Heart left ventricle (tissue), 16 donors: ENCODE measurements at places on chromosomes 1 and 21. TPM values are rescaled to one million over a fixed set of nuclear protein-coding genes. Genes with fewer than 3 reads are reported as not detected.

- peak overlapping the region; percentile 47 for H3K27ac ChIP-seq
- H3K4me1 ChIP-seq: peaks cover 13% of the 10 kb centered on the region
- no peaks in the 10 kb centered on the region for H3K27me3 ChIP-seq
- DNase-seq: no peak
- H3K4me3 ChIP-seq: no peak overlapping the region
- no peaks in the 10 kb centered on the region for H3K36me3 ChIP-seq
Measured at GRCh38 chr1:15020943-15021745, 132.4 kb upstream of the TMEM51 start.

- DNase-seq: peak; percentile 36
- no peaks in the 10 kb centered on the region for H3K36me3 ChIP-seq
- no peak overlapping the region for H3K4me3 ChIP-seq
- no peak overlapping the region for H3K27ac ChIP-seq
Measured at GRCh38 chr1:62045574-62045973, 149.1 kb upstream of the L1TD1 start.

DNA sequence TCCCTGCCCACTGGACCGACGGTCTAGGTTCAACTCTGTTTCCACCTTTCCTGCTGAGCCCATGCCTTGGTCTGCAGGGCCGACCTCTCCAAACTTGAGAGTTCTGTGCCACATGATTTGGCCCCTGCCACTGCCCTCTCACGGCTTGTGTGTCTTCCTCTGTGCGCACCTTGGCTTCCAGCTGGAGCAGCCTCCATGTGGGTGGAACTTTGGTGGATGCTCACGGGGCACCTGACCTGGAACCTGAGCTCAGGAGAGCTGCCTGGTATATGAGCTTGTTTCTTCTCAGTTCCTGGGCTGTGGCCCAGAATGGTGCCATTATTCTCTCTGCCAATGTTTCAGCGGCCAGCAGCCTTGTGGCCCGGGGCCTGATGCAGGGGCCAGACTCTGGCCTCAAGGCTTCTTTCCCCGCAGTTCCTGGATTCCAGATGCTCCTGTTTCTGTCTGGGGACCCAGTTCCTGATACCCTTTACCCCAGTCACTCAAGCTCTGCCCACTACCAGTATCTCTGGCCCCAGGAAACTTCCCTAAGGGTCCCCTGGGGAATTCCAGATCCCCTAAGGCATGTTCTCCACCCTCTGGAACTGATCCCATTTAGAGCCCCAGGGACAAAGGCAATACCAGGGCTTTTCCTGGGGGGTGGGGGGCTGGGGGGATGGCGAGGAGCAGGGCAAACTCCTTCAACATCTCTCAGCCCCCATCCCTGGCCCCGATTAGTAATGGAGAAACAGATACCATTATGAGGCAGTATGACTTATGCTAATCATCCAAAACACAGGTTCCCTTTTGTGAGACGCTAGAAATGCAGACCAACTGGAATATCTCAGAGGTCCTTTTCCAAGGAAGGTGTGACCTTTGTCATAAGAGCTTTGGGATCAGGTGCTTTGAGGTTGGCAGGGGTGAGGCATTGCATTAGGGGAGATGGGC is 11.1 kb downstream of the QSOX1 start:
- no peak for DNase-seq
- H3K27me3 ChIP-seq: no peaks in the 10 kb centered on the region
- peaks cover 5% of the 10 kb centered on the region for H3K4me1 ChIP-seq
- H3K27ac ChIP-seq: peak overlapping the region; percentile 82

DNA sequence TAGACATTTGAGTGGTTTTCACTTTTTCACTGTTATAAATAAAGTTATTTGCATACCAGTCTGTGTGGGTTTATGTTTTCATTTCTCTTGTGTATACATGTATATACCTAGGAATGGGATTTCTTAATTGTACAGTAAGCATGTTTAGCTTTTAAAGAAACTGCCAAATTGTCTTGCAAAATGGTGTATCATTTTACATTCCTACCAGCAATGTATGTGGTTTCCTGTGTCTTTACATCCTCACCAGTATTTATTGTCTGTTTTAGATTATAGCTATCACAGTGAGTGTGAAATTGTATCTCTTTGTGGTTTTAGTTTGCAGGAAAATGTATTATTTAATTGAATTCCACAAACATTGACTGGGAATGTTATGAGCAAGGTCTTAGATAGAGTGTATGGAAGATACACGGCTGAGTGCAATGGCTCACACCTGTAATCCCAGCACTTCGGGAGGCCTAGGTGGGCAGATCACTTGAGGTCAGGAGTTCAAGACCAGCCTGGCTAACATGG is 57.3 kb downstream of the MACF1 start:
- H3K36me3 ChIP-seq: peaks cover 36% of the 10 kb centered on the region
- H3K4me3 ChIP-seq: no peak overlapping the region
- no peaks in the 10 kb centered on the region for H3K27me3 ChIP-seq
- DNase-seq: no peak
- H3K4me1 ChIP-seq: peaks cover 27% of the 10 kb centered on the region
- no peak overlapping the region for H3K27ac ChIP-seq

DNA sequence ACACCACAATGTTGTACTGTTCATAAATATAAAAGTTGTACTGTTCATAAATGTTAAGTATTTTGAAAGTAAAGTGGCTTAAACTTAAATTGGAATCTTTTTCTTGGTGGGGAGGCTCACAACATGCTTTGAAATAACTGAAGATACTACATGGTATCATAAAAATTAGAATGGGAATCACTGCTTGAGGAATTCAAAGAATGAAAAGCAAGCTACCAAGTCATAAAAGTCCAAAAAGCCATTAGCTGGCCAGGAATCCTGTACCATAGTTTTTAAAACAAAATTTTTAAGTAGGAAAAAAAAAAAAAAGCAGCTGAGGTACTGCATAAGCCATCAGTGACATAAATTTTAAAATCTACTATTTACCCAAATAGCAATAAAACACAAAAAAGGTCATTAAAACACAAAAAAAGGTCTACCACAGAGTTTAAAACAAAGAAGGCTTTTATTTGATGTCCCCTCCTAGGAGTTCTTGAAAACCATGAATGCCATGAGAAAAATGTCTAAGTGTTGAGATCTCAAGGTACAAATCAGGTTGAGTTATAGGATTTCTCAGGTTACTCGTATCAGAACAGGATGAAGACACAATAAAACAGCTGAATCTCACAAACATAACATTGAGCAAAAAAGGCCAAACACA is 8.6 kb downstream of the ZZZ3 start:
- H3K4me3 ChIP-seq: no peak overlapping the region
- DNase-seq: no peak
- H3K36me3 ChIP-seq: no peaks in the 10 kb centered on the region
- H3K4me1 ChIP-seq: peaks cover 4% of the 10 kb centered on the region
- H3K27ac ChIP-seq: no peak overlapping the region
- H3K27me3 ChIP-seq: no peaks in the 10 kb centered on the region

GRCh38 chr1:201487742-201488141 is 18.8 kb upstream of the PHLDA3 start:
- no peak for DNase-seq
- H3K27ac ChIP-seq: no peak overlapping the region
- peaks cover 83% of the 10 kb centered on the region for H3K36me3 ChIP-seq
- peaks cover 51% of the 10 kb centered on the region for H3K4me1 ChIP-seq

DNA sequence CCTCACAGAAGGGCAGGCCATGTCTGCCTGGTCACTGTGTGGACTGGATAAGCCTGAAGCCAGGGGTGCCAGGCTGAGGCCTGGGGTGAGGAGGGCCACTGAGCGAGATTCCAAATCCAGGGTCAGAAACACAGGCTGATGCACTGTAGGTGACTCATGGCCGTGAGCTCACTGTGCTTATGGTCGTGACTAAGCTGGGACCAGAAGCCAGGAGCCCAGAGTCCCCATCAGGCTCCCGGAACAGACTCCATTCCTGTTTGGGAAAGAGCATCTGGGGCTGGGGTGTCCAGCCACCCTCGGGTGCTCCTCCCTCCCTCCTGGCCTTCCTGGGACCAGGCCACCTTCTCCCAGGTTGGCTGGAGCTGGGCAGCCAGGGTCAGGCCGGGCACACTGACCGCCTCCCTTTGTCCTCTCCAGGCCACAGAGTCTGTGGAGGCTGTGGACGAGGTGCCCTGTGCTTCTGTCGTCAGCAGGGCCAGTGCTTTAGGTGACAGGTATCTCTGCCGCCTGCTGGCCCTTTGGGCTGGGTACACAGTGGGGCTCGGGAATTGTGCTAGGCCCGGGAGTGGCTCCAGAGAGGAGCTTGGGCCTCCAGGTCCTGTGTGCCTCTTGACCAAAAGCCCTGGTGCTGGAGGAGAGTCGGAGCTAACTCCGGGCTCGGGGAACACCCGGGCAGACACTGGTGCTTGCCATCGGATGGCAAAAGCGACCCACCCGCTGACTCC is 36.7 kb downstream of the AJAP1 start:
- DNase-seq: no peak
- H3K27me3 ChIP-seq: no peaks in the 10 kb centered on the region
- H3K27ac ChIP-seq: no peak overlapping the region
- H3K36me3 ChIP-seq: no peaks in the 10 kb centered on the region

- no peak overlapping the region for H3K27ac ChIP-seq
- peak; percentile 65 for DNase-seq
- H3K36me3 ChIP-seq: no peaks in the 10 kb centered on the region
- H3K27me3 ChIP-seq: peaks cover 29% of the 10 kb centered on the region
- no peaks in the 10 kb centered on the region for H3K4me1 ChIP-seq
Measured at GRCh38 chr1:3910857-3911845, 11.1 kb upstream of the C1orf174 start.

- no peak overlapping the region for H3K27ac ChIP-seq
- H3K36me3 ChIP-seq: no peaks in the 10 kb centered on the region
- H3K27me3 ChIP-seq: no peaks in the 10 kb centered on the region
- H3K4me1 ChIP-seq: no peaks in the 10 kb centered on the region
- DNase-seq: peak; percentile 60
- no peak overlapping the region for H3K4me3 ChIP-seq
Measured at GRCh38 chr21:37758982-37759381, 157.3 kb downstream of the KCNJ6 start.

- H3K36me3 ChIP-seq: no peaks in the 10 kb centered on the region
- no peak overlapping the region for H3K27ac ChIP-seq
- no peaks in the 10 kb centered on the region for H3K27me3 ChIP-seq
- no peaks in the 10 kb centered on the region for H3K4me1 ChIP-seq
- DNase-seq: no peak
- no peak overlapping the region for H3K4me3 ChIP-seq
Measured at GRCh38 chr1:93963585-93963984, 54.4 kb upstream of the GCLM start.

DNA sequence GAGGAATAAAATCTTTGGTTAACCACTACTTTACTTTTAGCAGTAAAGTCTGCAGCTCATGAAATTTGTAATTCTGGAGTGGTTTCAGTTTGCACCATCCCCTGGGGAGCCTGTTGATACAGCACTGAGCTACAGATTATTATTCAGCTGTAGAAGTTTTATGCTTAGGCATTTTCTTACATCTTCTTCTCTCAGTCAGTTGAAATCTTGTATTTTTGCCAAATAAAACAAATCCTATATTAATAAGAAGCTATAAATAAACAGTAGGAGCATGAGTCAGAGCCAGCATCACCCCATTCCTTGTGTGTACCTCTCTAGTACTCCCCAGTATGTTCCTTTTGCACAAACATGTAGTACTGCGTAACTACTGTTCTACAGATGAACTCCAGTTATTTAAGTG is 118.9 kb downstream of the ATF6 start:
- no peak overlapping the region for H3K4me3 ChIP-seq
- no peak overlapping the region for H3K27ac ChIP-seq
- DNase-seq: peak; percentile 32
- no peaks in the 10 kb centered on the region for H3K4me1 ChIP-seq

DNA sequence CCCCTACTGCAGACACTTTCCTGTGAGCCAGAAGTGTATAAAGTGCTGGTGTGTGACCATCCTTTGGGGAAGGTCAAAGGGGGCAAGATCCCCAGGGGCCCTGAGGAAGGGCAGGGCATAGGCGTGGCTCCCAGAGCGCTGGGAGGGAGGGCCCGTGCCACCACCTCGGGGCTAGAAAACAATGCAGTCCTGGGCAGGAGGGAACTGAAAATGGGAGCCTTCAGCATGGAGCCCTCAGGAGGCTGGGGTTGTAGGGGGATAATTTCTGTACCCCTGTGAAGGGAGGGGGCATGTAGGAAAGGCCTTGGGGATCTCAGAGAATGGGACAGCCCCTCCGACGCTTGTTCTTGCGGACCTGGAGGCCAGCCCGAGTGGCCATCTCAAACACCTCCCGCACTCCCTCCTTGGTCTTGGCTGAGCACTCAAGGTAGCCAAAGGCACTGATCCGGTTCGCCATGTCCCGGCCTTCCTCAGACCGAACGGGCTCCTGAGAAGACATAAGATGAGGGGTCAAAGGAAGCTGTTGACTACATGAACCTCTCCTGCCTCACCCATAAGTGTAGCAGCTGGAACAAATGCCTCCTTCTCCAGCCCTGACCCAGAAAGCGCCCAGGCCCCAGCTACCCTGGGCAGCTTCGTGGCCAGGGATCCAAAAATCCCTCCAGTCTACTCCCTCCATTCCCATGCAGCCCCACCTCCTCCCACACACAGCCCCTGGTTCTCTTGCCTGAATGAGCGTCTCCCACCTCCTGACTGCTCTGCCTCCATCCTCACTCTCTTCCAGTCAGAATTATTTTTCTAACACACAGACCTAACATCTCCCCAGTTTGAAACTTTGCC is 5.5 kb downstream of the RHOC start:
- peak overlapping the region; percentile 99 for H3K27ac ChIP-seq
- H3K36me3 ChIP-seq: no peaks in the 10 kb centered on the region
- DNase-seq: no peak
- no peaks in the 10 kb centered on the region for H3K27me3 ChIP-seq

DNA sequence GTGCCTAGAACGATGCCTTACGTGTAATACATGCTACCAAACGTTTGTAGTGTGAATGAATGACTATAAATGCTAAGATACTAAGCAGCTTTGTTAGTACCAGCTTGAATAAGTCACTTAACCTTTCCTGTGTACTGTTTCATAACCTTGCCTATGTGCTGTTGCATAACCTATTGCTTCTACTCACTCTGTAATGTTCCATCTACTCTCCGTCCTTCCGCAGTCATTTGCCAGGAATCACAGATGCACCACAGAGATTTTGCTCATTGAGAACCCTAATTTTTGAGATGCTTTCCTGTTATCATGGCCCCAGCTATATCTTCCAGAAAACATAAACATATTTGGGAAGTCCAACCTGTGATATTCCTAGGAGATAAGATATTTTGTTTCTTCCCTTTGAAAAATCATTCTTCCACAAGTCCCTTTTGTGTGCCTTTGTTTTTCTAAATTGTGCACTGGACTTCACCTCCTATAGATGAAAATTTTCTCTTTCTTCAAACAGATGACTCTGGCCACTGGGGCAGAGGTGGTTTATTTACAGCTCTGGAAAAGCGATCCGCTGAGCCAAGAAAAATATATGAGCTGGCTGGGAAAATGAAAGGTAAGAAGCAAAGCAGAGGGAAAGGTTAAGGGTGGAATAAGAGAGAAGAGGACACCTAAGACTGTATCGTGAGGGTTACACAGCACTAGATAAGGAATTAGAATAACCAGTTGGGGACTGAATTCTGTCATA is 44.8 kb downstream of the CHD1L start:
- peaks cover 94% of the 10 kb centered on the region for H3K36me3 ChIP-seq
- no peaks in the 10 kb centered on the region for H3K4me1 ChIP-seq
- no peaks in the 10 kb centered on the region for H3K27me3 ChIP-seq
- H3K4me3 ChIP-seq: no peak overlapping the region
- DNase-seq: no peak

GRCh38 chr1:115218034-115218405 is 120.0 kb downstream of the NGF start:
- DNase-seq: no peak
- no peak overlapping the region for H3K4me3 ChIP-seq
- no peaks in the 10 kb centered on the region for H3K27me3 ChIP-seq
- peaks cover 10% of the 10 kb centered on the region for H3K4me1 ChIP-seq
- H3K27ac ChIP-seq: peak overlapping the region; percentile 47
- no peaks in the 10 kb centered on the region for H3K36me3 ChIP-seq

Gene HOOK1
- total RNA-seq: 4.7 TPM

Gene NTRK1
- 0.58 TPM for total RNA-seq

Gene WDR26
- 58.9 TPM for total RNA-seq

Gene U2AF1
- total RNA-seq: 5.0 TPM

Gene MAP3K6
- 31.3 TPM for total RNA-seq

Gene RGS16
- 1.6 TPM for total RNA-seq

Gene MFAP2
- 1.7 TPM for total RNA-seq
